ENCODE measurements at places on chromosomes 1 and 21.

DNA sequence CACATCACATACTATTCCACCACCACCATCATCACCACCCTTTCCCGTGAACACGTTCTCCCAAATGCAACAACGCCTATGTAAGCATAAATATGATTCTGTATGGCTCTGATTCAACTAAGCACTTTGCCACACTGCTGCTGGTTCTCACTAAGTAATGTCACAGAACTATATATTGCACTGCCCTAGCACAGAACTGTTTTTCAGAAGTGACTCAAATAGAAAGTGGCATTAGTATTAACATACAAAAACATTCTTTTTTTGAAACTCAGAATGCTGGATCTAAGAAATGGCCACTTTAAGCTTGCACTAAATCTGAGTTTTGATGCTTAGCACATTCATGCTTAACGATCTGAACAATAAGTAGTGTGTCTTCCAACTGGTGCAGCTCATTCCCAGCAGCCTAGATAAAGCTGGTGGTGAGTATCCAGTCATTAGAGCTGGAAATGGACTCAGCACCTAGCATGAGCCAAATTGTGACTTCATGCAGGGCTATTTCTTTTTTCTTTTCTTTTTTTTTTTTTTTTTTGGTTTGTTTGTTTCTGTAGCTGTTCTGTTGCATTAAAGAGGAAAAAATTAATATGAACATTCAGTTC, 46.2 kb upstream of the ZC3H11B start:
- DNase-seq: no peak

DNA sequence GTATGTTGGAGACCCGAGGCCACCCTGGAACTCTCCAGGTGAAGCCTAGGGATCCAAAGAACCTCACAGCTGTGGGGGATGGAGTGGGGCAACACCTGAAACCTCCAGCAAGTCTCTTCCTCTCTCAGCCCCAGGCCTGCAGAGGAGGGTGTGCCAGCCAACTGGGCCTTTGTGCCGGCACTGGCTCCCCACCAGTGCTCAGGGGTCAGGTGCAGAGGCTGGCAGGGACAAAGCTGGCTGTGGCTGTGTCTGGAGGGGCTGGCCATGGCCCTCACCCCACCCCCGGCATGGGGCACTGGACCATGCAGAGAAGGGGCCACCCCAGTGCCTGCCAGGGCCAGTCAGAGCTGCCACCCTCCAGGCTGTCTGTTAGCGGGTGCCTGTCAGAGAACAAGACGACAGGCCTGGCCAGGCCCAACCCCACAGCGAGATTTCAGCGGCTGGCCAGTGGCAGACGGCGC, 3.9 kb downstream of the COL18A1 start:
- DNase-seq: no peak

DNA sequence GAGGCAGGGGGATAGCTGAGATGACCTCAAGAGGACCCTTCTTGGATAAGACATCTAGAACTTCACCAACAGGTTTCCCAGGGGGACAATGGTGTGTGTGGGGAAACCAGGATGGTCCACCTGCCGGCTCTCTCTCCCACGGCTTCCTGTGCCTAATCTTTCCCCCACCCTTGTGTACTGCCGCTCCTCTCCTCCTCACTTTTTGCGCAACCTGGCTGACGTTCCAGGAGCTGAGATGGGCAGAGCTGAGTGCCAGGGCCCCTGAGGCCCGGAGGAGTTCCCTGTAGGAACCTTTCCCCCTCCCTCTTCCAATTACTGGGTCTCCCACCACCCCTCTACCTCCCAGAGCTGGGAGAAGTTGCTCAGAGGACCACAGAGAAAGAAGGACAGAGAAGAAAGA, 6.9 kb downstream of the SLC26A9 start:
- DNase-seq: no peak

GRCh38 chr1:11541236-11541635, 62.3 kb downstream of the DISP3 start:
- DNase-seq: no peak

GRCh38 chr1:20183616-20184271, 2.2 kb upstream of the UBXN10 start:
- no peak for DNase-seq

DNA sequence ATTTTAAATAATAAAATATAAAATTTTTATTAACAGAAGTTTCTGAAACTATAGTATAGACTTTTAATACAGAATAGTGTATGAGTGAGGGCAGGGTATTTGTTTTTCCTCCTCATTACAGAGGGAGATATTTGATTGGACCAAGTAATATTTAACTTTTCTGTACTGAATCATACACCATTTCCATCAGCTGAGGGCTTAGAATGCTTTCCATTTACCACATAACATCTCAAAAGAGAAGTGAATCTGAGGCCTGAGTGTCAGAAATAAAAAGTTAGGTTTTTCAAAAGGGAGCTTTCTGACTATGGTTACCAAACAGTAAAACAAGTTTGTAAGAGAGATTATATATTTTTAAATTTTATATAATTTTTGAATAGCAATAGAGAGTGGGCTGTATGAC, 29.5 kb downstream of the TLCD4 start:
- DNase-seq: no peak

DNA sequence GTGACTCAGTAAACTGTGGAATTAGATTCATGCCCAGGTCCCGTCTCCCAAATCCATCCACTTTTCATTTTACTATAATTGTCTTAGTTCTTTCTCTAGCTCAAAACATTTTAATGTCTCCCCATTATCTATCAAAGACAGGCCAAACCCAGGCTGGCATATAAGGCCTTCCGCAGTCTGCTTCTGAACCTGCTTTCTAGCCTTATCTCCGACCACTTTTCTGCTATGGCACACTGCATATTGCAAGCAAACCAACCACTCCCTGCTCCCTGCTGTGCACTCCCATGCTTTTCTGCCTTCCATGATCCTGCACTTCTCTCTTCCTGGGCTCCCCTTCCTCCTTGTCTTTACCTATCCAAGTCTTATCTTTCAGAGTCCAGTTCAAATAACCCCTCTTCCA, 17.3 kb upstream of the PIGM start:
- no peak for DNase-seq

- no peak for DNase-seq
These were observed 10.6 kb downstream of the CDC14A start for GRCh38 chr1:100362821-100363466.

DNA sequence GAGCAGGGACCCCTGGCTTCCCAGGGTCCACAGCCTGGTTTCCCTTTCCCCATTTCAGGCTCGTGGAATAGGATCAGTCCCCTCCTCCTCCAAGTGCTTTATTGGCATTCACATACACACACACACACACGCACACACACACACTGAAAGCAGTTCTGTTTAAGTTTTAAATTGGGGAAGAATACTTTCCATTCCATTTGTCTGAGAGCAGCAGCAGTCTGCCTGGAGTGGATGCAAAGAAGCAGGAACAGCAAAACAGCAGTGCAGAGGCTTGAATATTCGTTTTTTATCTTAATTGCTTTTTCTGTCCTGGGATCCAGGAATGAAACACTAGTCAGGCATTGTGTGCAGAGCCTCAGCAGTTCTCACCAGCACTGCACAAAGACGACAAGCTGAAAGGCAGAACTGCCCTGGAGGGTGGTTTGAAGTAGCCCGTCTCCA, 7.1 kb downstream of the CYB561D1 start:
- no peak for DNase-seq

DNA sequence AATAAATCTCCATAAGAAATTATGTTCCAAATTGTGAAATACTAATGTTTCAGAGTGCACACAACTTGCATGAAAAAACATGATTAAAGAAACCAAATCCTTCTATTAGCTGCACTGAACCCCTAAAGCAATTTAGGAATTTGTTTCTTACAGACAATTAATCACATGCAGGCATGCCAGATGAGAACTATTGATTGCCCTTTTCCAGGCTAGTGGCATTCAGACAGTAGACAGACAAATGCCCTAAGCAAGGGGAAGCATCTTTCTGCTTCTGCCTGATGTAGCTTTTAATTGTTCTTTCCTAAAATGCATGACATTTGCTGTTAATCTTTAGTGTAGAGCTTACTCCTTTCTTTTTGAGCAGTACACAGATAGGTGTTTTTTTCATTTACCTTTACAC, 229.5 kb downstream of the DPYD start:
- DNase-seq: no peak

DNA sequence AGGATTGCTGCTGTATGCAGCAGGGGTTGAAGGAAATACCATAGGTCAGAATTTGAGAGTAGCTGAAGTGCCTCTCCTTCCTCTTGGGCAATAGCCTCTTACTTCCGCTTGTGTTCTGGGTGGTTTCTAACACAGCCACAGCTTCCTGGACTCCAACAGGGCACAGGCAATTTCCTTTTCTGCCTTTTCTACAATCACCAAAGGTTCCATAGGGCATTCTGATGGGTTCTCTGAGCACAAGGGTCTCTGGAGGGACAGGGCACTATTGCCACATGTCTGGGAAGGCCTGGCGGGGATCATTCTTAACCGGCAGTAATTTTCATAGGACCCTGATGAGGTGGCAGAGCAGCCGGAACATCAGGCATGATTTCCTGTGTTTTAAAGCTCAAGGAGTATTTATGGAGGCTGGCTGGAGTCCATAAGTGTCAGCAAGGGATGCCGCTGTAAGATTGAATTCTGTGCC, 5.5 kb upstream of the AGTRAP start:
- no peak for DNase-seq

DNA sequence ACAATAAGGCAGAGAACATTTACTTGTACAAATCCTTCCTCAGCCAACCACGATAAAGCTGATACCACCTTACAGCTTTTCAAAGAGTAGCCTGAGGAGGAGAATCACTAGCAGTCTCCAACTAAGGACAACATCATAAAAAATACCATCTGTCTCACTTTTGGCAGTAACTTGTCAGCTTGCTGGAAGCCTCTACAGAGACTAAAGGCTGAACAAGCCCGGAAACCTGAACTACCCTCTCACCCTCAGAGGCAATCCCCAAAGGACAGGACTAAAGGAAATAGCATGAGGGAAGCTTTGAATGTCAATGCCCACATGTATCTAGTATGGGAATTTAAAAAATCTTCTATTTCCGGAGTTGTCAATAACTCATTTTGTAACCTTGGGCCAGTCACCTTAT, 10.6 kb downstream of the SRSF4 start:
- DNase-seq: no peak

- no peak for DNase-seq
These were observed 85.4 kb upstream of the KAZN start for GRCh38 chr1:14513111-14513510.

GRCh38 chr21:35871906-35872305, 188.4 kb downstream of the SETD4 start:
- DNase-seq: no peak

DNA sequence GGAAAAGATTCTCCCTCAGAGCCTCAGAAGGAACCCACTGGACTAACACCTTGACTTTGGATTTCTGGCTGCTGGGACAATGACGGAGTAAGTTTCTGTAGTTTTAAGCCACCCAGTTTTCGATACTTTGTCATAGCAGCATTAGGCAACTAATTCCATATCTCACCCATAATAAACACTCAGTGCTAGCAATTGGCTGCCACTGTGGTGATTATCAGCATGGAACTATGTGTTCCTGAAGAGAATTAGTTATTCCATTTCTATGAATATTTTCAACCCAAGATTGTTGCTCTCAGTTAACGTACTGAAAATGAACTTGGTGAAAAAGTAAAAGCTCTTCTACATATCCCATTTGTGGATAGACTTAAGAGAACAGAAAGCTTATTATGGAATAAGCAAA, 299.3 kb downstream of the DISC1 start:
- no peak for DNase-seq

DNA sequence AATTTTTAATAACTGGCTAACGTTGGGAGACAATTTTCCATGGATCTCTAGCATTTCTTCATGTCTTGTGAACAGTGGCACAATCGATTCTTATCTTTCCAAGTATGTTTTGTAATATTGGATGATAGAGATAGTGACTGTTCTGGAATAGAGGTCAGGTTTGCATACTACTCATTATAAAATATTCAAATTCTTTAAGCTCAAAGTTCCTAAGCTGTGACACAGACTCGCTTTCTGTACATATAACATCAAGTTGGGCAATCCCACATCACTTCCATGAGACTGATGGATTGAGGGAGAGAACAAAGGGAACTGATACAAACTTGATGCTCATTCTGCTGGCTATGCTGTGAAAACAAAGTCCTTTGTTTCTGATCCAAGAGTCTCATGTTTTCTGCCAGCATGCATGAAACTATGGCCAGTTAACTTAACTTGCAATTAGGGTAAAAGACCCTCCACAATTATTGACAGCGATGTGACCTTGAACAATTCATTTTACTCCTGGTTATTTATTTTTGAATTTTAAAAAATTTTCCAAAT, 392.4 kb downstream of the TTLL7 start:
- no peak for DNase-seq

DNA sequence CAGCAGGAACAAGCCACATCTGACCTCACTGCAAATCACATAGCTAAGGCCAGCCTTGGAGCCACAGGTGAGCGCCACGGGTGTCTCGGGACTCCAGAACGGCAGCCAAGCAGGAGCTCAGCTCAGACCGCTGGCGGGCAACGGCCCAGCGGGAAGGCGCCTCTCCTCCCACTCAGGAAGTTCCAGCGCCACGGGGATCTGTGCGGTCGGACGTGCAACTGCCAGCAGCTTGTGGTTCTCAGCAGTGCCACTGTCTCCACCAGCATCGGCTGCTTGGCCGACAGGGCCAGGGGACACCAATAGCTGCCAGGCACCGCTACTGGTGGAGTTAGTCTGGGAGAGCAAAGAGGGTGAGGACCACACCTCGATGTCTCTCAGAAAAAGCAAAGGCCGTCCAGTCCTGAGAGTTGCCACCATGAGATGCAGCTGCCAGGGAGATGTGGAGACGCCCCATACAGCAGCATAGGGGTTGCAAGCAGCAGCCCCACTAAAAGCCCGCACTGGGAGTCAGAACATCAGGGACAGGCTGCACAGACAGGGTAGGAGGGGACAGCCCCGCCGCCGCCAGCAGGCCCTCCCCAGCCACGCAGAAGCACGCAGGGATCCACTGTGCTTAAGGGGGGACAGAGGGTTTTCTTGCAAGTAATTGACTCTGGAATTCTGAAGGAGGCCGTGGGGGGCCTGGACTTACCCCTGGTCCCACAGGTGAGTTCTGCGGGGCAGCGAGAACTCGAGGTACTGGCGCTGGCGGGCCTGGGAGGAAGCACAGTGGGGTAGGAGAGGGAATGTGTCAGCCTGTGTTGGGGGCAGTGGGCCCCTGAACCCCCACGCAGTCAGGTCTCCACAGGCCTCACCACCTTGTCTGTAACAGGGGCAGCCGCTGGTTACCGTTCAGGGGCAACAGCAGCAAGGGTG, 83.5 kb downstream of the NPHP4 start:
- no peak for DNase-seq

DNA sequence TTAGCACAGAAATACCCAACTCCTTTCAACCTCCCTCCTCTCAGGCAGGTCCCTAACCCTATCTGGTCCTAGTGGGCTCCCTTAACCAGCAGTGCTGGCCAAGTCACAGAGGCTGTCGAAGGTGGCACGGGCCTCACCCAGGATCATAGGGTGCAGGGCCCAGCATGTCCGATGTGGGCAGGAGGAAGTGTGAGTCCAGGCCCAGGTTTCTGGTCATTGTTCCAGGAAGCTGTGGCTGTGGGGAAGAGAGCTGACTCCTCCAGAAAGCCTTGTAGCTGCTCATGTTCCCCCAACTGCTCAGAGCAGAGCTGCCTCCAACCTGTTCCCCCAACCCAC, 2.4 kb downstream of the CCDC17 start:
- DNase-seq: no peak

DNA sequence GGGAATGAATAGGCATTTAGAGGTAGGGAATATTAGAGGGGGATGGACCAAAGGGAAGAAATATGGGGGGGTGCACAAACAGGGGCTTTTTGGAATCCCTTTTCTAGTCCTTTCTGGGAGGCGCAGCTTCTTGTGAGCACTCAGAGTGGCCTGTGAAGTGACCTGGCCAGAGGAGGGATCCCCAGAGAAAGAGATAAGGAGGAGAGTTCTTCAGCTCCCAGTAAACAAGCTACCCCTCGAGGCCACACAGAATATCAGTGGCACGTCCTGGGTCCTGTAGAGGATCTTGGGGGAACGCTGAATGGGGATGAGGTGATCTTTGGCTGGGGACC, 19.4 kb downstream of the VANGL2 start:
- no peak for DNase-seq
